ENCODE measurements at places on chromosomes 4 and X. TPM values are rescaled to one million over a fixed set of nuclear protein-coding genes. Genes with fewer than 3 reads are reported as not detected.

Gene KLHL4
- 99.0 TPM for total RNA-seq

GRCh38 chr4:110510955-110511544 is 35.1 kb downstream of the ENPEP start:
- DNase-seq, result no peak

DNA sequence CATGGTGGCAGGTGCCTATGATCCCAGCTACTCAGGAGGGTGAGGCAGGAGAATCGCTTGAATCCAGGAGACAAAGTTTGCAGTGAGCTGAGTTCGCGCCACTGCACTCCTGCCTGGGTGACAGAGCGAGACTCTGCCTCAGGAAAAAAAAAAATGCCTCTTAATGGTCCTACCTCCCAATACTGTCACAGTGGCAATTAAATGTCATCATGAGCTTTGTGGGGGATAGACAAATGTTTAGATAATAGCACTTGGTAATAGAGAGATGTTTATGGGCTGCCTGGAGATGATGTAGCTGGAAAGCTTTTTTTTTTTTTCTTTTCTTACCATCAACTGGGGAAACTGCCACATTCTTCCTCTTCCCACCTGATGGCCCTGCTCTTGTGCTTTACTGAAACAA is 33.0 kb downstream of the GRK4 start:
- DNase-seq, result no peak

DNA sequence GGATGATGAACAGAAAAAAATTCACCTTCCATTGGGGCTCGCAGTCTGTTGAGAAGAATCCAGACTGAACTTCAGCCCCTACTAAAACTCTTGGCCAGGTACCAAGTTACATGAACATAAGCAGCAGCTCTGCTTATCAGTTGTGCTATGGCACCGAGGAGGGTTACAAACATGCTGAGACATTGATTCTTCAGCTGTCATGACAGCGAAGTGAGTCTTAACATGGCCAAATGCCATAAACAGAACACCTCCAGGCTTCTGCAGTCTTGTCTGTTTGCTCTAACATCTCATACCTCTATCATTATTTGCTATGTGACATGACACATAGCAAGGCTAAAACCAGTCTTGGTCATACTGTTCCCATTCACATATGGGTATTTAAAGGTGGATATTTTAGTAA is 521.5 kb downstream of the GRID2 start:
- no peak for DNase-seq

DNA sequence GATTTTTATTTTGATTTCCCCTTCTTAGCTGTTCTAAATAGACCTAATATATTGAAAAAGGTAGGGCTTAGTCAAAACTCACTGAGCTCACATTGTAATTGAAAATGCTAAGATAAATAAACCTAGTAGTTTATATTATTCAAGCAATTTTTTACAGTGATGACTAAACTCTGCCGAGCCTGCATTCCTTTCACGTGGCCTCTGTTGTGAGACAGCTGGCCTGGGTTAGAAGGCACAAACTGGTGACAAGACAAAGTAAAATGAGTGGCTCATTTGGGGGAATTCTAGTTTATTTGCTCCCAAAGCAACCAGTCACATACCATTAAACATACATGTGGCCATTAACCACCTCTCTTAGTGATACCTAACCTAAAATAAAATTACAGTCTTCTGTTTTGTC is 169.4 kb upstream of the TEX13C start:
- no peak for DNase-seq

All from adrenal gland (tissue), 19 donors.